ENCODE measurements at places on chromosomes 5 and 9.

DNA sequence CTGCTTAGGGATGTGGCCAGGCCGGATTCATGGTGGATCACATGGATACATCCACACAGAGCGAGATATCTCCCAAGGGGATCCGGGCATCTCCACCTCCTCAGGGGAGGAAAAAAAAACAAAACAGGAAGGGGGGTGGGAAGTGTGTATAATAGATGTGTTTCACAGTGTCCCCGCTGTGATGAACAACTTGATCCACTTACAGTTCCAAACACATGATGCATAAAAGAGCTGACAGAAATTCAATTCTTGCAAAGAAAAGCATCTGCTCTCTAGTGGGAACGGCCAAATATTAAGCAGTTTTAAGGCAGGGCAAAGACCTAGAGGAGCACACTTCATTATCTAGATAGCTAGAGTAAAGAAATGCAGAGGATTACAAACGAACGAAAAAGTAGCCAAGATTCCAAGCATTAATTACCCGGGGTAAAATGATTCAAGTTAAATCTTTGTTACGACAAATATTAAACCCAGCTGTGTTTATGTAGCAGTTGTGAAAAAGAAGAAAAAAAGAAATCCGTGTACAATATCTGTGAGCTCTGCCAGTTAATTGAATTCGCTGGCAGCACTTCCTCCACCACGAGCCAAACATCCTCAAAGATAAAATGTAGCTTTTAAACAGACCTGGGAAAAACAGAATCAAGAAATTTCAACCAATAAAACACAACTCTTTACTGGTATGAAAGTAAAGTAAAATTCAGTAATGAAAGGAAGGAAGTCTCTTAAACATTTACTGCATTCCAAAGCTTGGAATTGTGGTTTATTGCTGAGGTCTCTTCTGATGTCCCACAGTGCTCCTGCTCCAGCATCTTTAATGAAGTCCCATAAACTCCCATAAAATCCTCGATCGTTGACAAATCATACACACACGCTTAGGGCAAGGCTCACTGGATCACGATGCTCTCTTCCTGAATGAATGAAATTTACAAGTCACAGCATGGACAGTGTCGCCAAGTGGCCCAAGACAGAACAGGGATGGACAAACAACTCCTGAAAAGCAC, 213.0 kb downstream of the CRB2 start:
- DNase-seq = no peak

GRCh38 chr5:100595812-100596173, 60.6 kb downstream of the FAM174A start:
- DNase-seq = no peak

DNA sequence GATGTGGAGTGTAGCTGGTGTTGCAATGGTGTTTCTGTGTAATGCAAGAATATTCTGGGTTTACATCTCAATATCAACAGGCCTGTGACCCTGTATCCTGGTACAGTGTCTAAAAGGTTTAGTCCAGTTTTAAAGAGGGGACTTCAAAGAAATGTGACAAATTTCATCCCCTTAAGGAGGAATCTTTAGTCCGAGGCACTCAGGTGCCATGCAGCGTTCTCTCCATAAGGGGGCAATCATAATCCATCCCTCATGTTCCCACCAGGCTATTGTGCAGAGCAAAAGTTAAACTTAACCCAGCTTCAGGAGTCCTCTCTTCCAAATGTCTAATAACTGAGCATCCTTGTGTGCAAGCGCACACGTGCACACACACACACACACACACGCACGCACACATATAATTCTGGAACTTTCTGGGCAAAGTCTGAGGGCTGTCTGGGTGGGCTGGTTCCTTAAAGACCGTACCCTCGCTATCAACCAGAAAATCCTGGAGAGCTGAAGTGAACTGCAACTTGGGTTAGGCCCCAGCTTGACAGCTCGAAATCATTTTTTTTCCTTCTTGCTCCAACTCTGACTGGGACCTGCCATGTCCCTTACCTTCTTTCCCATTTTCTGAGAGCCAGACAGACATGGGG, 46.0 kb downstream of the CRB2 start:
- no peak for DNase-seq

DNA sequence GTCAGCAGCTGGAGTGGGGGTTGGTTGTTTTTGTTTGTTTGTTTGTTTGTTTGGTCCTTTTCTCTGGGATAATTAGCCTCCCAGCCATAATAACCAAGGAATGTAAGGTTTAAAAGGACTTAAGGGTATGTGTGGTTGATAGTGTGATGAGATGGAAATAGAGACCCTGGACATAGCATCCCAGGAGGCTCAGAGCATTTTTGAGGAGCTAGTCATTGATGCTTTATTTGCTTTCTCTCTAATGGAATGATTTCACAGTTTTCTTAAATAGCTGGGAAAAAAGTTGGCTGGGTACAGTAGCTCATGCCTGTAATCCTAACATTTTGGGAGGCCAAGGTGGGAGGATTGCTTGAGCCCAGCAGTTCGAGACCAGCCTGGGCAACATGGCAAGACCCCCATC, 45.1 kb downstream of the TTC1 start:
- no peak for DNase-seq

DNA sequence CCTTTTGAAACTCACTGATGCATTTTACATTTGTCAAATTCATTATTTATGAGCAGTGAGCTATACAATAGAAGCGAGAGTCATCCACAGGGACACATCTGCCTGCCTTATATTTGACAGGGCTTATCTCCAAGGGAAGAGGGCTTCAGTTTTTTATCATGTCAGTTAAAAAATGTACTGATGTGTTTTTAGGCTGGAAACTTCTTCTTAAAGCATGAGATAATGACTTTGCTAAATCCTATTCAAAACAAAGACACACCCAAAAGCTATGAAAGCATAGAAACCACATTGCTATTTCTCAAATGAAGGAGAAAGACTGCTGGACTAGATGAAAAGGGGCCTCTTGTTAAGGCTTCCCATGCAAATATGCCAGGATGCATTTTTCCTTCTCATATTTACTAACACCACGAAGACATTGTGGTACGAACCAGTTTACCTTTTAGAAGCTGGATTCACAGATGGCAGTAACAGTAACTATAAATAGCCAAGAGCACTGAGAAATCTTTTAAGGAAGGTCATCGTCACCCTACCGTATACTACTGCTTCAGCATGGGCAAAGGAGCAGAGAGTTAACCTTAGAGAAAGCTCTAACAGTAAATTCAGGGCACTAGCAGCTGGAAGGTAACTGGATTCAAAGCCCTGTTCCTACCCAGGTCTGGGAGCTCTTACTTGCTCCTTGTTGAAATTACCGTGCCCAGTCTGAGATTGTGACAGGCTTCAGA, 86.3 kb upstream of the IFNK start:
- DNase-seq = no peak

- DNase-seq = no peak
Measured at GRCh38 chr9:115633104-115633503, 515.1 kb upstream of the TNC start.

GRCh38 chr9:34187891-34188240, 9.0 kb downstream of the UBAP1 start:
- no peak for DNase-seq

GRCh38 chr5:90809311-90810056, 250.9 kb downstream of the ADGRV1 start:
- DNase-seq = no peak

GRCh38 chr9:125784286-125785049, 37.3 kb downstream of the PBX3 start:
- DNase-seq = no peak

- no peak for DNase-seq
Measured at GRCh38 chr9:37550781-37551180, 25.4 kb downstream of the FBXO10 start.

GRCh38 chr9:124248960-124249359, 8.8 kb upstream of the NEK6 start:
- no peak for DNase-seq

GRCh38 chr9:78319197-78320029, 22.5 kb downstream of the PSAT1 start:
- no peak for DNase-seq

DNA sequence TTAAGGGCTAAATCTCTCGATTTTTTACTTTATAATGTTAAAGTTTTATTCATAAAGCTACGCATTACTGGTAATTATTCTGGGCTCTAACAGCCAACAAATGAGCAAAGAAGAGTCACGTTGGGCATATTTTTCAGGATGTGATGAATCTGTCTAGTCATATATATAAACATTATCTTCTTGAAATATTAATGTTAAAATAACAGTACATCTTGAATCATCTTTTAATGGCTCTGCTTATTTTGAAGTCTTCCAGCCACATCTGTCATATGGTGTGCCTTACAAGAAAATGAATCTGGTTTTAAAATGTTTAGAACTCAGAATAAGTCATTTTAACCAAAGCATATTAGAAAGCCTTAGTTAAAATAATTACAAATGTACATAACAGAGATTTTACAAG, 96.9 kb downstream of the CWC27 start:
- no peak for DNase-seq

DNA sequence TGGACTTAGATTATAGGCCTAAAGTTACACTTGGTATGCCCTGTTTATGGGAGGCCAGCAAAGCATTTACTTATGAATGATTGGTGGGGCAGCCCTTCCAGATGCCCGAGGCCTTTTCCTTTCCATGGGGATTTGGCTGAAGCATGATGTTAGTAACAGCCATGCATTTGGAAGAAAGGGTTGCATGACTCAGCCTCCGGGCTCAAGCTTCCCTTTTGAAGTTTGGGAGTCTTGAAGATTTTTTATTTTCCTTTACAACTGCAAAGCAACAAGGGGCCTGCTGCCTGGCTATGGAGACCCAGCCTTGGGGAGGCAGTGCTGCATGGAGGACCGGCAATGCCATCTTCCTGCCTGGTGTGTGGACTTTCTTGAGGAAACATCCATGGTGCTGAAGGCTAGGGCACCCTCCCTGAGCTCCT, 244.7 kb downstream of the ICE1 start:
- DNase-seq = no peak

DNA sequence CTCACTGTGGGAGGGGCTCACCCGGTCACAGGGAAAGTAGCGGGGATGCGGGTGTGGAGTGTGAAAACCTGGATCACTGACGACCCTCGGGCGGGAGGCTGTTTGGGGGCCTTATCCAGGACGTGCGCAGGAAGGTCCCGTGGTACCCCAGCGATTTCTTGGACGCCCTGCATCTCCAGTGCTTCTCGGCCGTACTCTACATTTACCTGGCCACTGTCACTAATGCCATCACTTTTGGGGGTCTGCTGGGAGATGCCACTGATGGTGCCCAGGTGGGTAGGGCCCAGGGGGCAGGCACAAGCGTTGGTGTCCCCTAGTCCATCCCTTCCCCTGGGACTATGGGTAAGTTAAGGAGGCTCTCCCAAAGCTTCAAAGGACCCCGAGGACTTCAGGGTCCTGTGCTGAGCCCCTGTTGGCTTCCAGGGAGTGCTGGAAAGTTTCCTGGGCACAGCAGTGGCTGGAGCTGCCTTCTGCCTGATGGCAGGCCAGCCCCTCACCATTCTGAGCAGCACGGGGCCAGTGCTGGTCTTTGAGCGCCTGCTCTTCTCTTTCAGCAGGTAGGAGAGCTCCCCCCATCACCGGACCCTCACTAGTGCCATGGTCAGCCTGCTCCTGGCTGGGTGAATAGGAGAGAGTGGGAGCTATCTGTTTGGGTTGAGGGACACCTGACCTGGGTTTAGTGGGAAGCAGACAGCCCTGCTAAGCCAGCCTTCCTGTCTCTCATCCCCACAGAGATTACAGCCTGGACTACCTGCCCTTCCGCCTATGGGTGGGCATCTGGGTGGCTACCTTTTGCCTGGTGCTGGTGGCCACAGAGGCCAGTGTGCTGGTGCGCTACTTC, 3.9 kb downstream of the SLC4A9 start:
- DNase-seq = no peak

DNA sequence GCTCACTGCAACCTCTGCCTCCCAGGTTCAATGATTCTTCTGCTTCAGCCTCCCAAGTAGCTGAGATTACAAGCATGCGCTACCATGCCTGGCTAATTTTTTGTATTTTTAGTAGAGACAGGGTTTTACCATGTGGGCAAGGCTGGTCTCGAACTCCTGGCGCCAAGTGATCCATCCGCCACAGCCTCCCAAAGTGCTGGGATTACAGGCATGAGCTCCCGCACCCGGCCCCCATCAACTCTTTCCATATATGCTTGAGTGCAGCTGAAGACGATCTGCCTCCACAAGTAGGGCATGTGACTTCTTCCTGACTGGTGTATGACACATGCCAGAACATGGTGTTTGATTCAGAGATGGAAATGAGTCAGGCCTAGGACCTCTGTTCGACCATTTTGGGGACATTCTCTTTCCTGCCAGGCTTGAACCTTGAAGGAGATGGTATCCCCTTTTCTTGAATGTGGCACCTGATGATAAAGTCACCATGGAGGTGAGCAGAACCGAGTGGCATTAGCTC, 7.5 kb upstream of the CNOT6 start:
- no peak for DNase-seq

DNA sequence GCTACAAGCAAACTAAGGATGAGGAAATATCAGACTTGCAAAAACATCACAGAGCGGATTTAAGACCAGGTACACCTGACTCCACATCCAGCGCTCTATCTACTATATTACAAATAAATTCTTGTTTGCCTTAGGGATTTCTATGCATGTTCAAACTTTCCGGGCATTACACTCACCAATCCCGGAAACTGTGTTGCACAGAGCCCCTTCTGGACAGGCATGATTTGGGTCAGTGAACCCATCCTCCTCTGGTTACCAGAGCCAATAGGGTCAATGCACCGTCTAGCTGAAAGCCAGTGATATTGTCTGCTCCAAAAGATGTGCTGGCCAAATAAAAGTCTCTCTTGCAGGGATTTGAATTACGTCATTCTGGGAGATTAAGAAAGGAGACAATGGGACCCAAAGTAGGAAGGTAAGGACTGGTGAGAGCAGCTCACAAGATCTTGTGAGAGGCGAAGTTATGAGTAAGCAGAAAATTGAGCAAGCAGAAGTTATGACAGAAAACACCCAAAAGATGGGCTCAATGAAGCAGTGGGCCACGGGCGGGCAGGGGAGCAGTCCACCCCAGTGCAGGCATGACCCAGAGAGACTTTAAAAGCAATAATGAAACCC, 155.8 kb upstream of the RAI14 start:
- DNase-seq = no peak

DNA sequence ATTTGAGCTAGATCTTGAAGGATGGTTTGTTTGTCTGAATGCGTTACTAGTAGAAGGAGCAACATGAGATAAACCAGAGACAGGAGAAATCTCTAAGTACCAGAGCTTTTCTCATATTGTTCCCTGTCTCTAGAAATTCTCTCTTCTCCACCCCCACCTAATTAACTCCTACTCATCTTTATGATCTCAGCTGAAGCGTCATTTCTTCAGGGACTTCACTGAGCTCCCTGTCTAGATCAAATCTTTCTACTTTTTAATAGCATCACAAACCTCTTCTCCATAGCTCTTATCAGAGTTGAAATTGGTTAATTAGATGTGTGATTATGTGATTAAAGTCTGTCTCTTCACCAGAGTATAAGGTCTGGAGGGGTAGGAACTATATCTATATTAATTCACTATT, 226.2 kb downstream of the PAPPA start:
- DNase-seq = no peak

GRCh38 chr5:96855031-96855872, 21.0 kb upstream of the ERAP2 start:
- no peak for DNase-seq

All from activated naive CD4-positive, alpha-beta T cell (primary cell).